ENCODE measurements at places on chromosomes 12 and 14.

DNA sequence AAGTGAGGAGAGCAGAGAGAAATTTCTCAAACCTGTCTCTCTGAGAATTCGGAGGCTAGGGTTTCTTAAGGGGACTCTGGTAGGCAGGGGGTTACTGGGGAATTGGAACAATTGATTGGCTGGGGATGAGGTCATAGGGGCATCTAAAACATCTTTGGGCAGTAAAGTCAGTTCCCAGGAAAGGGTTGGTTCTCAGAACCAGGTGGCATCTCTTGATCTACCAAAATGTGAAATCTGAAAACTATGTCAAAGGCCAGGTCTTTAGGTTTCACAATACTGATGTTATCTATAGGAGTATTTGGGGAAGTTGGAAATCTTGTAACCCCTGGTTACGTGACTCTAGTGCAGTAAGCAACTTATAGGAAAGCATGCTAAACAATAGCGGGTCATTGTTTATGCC is 6.9 kb downstream of the C12orf75 start:
- H3K4me1 ChIP-seq: no peaks in the 10 kb centered on the region
- no peaks in the 10 kb centered on the region for H3K36me3 ChIP-seq
- H3K4me3 ChIP-seq: no peak overlapping the region
- H3K27ac ChIP-seq: no peak overlapping the region
- no peak for DNase-seq
- H3K27me3 ChIP-seq: no peaks in the 10 kb centered on the region

DNA sequence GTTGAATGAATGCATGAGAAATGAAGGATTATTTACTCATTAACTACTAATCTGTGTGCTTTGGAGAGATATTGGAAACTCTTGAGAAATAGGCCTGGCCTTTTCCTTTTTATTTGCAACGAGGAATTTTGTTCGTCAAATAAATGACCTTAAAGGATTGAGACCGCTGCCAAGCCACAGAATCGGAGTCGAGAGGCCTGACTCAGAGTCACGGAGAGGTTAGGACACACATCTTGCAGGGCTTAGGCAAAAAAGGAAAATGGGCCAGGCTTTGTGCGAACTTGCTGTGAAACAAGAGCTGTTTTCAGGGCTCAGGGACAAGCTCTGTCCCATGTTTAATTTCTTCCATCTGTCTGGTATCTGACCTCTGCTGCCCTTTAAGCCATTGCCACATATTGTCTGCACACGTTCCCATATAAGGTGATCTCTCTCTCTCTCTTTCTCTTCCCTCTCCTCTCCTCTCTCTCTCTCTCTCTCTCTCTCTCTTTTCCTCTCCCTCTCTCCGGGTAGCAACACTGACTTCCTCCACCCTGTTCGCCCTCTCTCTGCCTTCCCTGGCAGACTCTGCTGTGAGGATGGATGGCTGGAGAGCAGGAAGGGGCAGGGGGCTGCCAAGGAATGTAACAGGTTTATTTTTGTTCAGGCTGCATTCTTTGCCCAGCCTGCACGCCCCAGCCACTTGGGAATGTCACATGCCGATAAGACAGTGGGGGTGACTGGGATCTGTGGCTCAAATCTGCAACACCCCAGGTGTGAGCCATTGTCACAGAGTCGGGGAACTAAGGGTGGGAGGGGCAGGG is 14.9 kb upstream of the IFT81 start:
- no peaks in the 10 kb centered on the region for H3K27me3 ChIP-seq
- H3K4me3 ChIP-seq: no peak overlapping the region
- no peak for DNase-seq
- H3K27ac ChIP-seq: no peak overlapping the region
- no peaks in the 10 kb centered on the region for H3K36me3 ChIP-seq

- no peaks in the 10 kb centered on the region for H3K36me3 ChIP-seq
- no peaks in the 10 kb centered on the region for H3K4me1 ChIP-seq
- peak; percentile 92 for DNase-seq
- no peak overlapping the region for H3K27ac ChIP-seq
- peaks cover 4% of the 10 kb centered on the region for H3K27me3 ChIP-seq
Measured at GRCh38 chr12:118979763-118980406, 1.5 kb upstream of the SRRM4 start.

GRCh38 chr12:42118136-42118879 is 26.4 kb downstream of the GXYLT1 start:
- H3K4me1 ChIP-seq: no peaks in the 10 kb centered on the region
- no peaks in the 10 kb centered on the region for H3K27me3 ChIP-seq
- DNase-seq: no peak
- no peak overlapping the region for H3K4me3 ChIP-seq
- no peaks in the 10 kb centered on the region for H3K36me3 ChIP-seq

DNA sequence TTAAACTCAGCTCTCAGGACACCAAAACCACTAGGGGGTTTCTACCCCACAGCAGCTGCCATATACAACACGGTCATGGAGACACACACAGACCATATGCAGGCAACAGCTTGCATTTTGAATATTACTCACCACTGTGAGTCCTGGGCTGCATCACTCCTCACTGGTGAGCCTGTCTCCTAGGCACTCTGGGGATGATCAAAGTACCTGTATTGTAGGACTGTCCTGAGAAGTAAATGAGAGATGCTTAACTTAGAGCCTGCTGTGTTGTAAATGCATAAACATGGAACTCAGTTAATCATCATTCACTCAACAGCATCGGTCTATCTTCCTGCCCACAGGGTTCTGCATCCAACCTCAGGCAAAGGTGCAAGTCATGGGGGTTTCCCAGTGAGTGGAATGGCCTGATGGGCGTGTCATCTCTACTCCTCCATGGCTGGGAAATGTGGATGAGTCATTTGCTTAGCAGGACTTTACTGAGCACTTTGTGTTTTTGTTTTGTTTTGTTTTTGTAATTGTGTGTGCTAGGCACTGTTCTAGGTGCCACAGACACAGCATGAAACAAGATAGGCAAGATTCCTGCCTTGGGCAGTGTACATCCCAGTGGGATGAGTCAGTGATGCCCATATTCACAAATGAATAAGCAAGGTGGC is 1141.2 kb upstream of the TMEM132C start:
- no peaks in the 10 kb centered on the region for H3K4me1 ChIP-seq
- H3K27me3 ChIP-seq: no peaks in the 10 kb centered on the region
- H3K4me3 ChIP-seq: no peak overlapping the region
- no peak overlapping the region for H3K27ac ChIP-seq

DNA sequence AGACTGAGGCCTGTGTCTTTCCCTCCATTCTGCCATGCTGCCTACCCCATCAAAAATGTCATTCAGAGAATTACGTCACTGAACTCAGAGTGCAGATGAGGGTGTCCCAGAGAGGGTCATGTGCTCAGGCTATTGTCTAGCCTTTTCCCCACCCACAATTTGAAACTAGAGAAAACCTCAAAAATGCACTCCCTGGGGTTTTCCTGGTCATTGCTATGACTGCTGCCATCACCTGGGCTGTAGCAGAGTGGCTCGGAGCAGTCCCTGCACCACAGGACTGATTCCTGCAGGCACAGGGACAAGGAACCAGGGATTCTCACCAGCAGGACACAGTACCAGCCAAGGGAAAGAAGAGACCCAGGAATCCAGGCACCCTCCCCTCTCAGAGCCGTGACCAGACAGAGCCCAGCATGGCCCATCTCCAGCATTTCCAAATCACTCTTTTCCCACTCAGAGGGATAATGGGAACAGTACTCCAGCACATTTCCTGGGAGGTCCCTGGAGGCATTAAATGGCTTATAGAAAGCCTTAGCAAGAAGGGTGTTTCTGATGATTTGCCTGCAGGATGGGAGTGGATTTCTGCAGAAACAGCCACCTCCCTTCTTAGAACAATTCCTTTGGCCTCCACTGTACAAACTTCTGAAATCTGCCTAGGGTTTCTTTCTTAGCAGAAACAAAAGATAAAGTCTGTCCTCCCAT is 45.9 kb downstream of the VWF start:
- H3K4me1 ChIP-seq: peaks cover 7% of the 10 kb centered on the region
- DNase-seq: no peak
- no peaks in the 10 kb centered on the region for H3K27me3 ChIP-seq
- no peaks in the 10 kb centered on the region for H3K36me3 ChIP-seq
- no peak overlapping the region for H3K27ac ChIP-seq

DNA sequence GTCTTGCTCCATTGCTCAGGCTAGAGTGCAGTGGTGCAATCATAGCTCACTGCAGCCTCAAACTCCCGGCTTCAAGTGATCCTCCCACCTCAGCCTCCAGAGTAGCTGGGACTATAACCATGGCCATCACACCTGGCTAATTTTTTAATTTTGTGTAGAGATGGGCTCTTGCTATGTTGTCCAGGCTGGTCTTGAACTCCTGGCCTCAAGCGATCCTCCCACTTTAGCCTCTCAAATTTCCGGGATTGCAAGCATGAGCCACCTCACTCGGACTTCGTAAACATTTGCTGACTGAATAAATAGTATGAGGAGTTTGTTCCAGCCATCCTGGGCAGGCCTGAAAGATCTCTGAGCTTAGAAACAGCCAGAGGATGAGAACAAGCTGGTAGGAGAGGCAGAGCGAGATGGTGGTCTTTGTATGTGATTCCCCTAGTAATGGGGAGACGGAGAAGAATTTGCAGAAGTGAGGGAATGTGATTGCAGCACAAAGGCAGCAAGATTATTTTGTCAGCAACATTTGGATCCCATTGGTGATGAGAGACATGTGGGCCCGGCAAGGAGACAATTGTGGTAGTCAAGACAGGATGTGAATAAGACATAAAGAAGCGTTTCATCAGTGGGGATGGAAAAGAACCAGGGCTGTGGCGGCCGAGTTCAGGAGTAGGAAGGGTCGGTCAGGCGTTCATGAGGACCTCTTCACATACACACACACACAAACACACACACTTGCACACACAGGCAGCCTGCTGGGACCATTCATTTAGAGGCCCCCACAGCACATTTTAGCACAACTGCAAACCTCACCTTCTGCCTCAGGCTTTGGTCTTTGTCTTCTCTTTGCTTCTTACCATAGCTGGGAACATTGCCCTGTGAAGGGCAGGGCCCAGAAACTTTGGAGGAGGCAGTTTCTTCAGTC is 155.5 kb downstream of the ZFP36L1 start:
- H3K36me3 ChIP-seq: no peaks in the 10 kb centered on the region
- H3K27me3 ChIP-seq: no peaks in the 10 kb centered on the region
- H3K4me3 ChIP-seq: no peak overlapping the region
- peaks cover 4% of the 10 kb centered on the region for H3K4me1 ChIP-seq
- no peak for DNase-seq

GRCh38 chr12:95230313-95230712 is 12.7 kb downstream of the VEZT start:
- no peak overlapping the region for H3K4me3 ChIP-seq
- no peak for DNase-seq
- H3K36me3 ChIP-seq: 0 out of 2 replicates have a peak, but pooled peaks cover 2% of the 10 kb centered on the region
- H3K27ac ChIP-seq: no peak overlapping the region
- H3K27me3 ChIP-seq: no peaks in the 10 kb centered on the region

GRCh38 chr12:131105736-131106348 is 152.1 kb downstream of the ADGRD1 start:
- no peak for DNase-seq
- H3K27me3 ChIP-seq: no peaks in the 10 kb centered on the region
- H3K4me1 ChIP-seq: no peaks in the 10 kb centered on the region

- H3K36me3 ChIP-seq: no peaks in the 10 kb centered on the region
- H3K4me3 ChIP-seq: no peak overlapping the region
- H3K4me1 ChIP-seq: no peaks in the 10 kb centered on the region
- DNase-seq: no peak
Measured at GRCh38 chr12:66668311-66668710, 10.6 kb downstream of the GRIP1 start.

- DNase-seq: no peak
- H3K27ac ChIP-seq: no peak overlapping the region
Measured at GRCh38 chr14:100363053-100363452, 39.9 kb downstream of the SLC25A47 start.

GRCh38 chr14:65345266-65345665 is 67.3 kb upstream of the FUT8 start:
- H3K4me1 ChIP-seq: no peaks in the 10 kb centered on the region
- H3K27me3 ChIP-seq: no peaks in the 10 kb centered on the region
- no peak overlapping the region for H3K4me3 ChIP-seq

- no peak overlapping the region for H3K4me3 ChIP-seq
- no peaks in the 10 kb centered on the region for H3K36me3 ChIP-seq
- H3K27ac ChIP-seq: no peak overlapping the region
- no peaks in the 10 kb centered on the region for H3K4me1 ChIP-seq
- H3K27me3 ChIP-seq: no peaks in the 10 kb centered on the region
Measured at GRCh38 chr12:115172521-115172920, 488.5 kb upstream of the TBX3 start.

DNA sequence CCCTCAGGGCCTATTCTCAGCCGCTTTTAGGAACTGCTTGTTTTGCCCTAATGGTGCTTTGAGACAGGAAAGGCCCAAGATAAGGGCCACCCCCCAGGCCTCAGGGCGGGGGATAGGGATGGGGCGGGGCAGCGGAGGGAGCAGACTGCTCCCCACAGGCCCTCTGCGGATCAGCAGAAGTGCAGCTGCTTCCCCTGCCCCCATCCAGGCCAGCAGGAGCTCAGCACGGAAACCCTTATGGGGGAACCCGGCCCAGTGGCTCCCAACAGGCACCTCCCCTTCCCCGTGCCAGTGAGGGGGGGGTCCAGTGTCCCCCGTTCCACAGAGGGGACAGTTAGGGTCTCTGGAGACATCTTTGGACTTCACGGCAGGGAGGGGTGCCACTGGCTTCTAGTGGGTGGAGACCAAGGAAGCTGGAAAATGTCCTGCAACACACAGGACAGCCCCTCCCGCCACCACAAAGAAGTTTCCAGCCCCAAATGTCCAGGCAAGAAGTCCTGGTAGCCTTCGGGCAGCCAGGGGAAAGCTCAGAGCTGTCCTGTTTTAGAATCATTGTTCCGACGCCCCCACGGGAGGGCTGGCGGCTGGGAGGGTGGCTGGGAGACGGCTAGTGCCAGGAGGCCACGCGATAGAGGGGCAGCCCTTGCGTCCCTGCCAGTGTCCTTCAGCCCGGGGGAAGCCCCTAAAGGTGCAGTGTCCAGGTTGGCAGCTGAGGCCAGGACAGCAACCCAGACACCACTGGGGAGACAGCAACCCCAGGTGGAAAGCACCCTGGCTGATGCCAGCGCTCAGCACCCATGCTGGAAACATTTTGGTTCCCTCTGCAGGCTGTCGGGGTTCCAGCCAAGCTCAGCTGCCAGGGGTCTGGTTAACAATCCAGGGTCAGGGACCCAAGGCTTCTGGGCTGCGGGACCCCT is 10.4 kb upstream of the GPR132 start:
- no peaks in the 10 kb centered on the region for H3K27me3 ChIP-seq
- H3K4me3 ChIP-seq: no peak overlapping the region
- H3K4me1 ChIP-seq: no peaks in the 10 kb centered on the region
- no peak overlapping the region for H3K27ac ChIP-seq
- DNase-seq: no peak

- DNase-seq: no peak
- no peak overlapping the region for H3K4me3 ChIP-seq
- no peaks in the 10 kb centered on the region for H3K4me1 ChIP-seq
- H3K27me3 ChIP-seq: no peaks in the 10 kb centered on the region
- H3K36me3 ChIP-seq: no peaks in the 10 kb centered on the region
Measured at GRCh38 chr12:10497602-10498001, 8.1 kb upstream of the EIF2S3B start.

DNA sequence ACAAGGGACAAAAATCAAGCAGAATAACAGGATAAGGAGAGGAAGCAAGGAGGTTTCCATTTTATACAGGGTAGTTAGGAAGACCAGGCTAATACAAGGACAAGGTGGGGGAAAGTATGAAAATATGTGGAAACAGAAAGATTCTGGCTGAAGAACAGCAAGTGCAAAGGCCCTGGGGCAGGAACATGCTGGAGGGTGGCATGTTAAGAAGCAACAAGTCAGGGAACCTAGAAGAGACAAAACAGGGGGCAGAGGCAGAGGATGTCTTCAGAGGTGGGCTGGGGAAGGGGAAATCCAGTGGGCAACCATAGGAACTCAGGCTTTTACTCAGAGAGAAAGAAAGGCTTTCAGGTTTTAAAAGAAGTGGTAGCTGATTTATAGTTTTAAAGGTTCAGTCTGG is 54.8 kb downstream of the NT5DC3 start:
- no peaks in the 10 kb centered on the region for H3K27me3 ChIP-seq
- peaks cover 9% of the 10 kb centered on the region for H3K36me3 ChIP-seq
- H3K27ac ChIP-seq: no peak overlapping the region
- H3K4me1 ChIP-seq: no peaks in the 10 kb centered on the region
- DNase-seq: no peak
